NCI-H1048 (cell line): ENCODE measurements at places on chromosomes 4 and X.

GRCh38 chrX:47235691-47236103 is 2.9 kb downstream of the USP11 start:
- DNase-seq, result no peak

- no peak for DNase-seq
Observed at GRCh38 chr4:139508581-139509237, 47.3 kb downstream of the SETD7 start.

DNA sequence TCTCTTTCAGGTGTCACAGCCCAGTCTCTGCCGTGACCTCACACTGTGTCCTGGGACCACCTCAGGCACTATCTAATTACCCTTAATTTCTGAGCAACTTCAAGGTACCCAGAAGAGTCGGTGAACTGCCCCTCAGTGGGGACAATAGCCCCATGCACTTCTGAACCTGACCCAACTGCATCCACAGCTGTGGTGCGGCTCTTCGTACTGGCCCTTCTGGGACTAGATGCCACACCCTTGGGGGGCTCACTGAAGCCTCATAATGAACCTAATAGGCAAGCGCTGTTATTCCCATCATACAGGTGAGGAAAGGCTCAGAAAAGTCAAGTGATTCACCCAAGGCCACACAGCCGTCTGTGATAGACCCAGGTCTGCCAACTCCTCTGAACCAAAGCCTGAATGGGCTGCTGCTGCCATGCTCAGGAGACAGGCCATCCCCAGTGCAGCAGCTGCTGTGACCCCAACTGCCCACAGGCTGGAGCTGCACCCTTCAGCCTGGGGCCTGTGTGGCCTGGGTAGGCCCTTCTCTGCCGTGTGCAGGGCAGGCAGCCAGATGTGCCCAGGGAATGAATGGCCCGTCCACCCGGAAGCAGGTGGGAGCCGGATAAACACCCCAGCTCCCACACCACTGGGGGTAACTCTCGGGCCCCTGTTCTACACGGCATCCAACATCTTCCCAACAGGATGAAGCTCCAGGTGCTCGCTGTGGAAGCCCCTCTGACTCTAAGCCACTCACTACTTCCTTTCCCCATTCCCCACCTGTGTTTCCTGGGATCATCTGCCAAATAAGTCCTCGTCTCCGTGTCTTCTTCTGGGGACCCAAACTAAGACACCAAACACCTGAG is 35.9 kb downstream of the HMX1 start:
- DNase-seq, result no peak

DNA sequence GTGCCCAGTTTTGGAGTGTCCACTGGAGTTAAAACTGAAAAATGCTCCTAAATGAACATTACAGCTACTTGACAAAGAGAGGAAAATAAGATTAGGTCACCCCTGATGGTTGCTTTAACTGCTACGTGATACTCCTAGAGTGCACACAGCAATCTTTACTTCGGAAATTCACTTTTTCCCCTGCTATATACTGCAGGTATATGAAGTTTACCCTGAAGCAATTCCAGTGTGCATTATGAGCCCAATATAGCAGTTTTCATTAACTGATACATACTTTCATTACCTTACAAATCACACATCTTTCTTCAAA is 773 bp upstream of the ZNF827 start:
- DNase-seq, result no peak

GRCh38 chr4:7938609-7939376 is 868 bp downstream of the AFAP1 start:
- DNase-seq, result no peak

DNA sequence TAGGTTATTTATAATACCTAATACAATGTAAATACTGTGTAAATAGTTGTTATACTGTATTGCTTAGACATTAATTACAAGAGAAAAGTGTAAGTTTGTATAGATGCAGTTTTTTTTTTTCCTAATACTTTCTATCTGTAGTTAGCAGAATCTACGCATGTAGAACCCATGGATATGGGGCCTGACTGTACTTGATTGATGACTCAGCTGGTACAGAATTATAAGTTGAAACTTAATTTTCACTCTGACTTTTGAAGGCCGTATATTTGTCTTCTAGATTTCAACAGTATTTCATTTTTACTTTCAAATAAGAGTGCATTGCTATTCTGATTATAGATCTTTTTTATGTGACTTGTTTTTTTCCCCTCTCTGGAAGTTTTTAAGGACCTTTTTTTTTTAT is 30.8 kb upstream of the NDUFC1 start:
- DNase-seq, result no peak

DNA sequence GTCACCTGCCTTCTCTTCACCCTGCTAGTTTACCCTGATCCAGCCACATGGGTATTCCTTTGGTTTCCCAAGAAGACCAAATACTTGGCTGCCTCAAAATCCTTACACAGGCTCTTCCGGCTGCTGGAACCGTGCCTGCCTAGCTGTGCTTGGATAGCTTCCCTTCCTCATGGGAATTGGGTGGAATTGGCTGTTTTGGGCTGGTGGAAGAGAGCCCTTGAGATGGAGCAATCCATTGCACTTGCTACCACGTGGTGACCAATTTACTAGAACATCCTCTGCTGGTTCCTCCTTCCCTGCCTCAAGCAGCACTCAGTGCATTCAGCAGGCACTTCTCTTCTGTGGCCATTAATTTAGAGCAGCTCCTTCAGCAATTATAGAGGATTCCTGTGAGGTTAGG is 119.3 kb upstream of the AP1S2 start:
- DNase-seq, result no peak

DNA sequence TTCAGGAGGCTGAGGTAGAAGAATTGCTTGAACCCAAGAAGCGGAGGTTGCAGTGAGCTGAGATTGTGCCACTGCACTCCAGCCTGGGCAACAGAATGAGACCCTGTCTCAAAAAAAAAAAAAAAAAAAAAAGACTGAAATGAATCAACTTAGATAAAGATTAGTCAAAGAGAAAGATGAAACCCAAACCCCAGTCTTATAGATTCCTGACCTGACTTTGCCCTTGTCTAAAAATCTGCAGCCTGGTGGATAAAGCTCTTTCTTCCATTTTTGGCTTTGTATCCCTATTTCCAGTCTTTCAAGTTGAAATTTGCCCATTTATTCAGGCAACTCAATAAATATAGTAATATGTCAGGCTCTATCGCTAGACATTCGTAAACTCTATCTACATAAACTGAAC is 39.3 kb upstream of the SPINK2 start:
- DNase-seq, result no peak

- DNase-seq, result no peak
Observed at GRCh38 chr4:99324979-99325378, 3.8 kb upstream of the ADH1B start.

DNA sequence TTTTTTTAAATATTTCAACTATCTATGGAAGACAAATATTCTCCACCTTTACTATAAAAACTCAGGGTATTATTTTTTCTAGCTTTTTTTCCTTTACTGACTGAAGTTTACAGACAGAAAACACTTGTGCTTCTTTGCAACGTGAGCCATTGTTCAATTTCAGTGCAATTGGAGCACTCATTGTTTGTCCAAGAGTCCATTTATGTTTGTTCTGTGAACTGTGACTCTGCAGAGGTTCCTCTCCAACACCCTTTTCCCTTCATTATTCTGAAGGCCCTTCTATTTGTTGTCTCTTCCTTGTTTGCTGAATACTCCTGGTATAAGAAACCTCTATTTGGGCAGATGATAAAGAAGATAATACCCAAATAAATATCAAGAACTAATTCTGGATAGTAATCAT is 37.4 kb downstream of the DAPP1 start:
- no peak for DNase-seq

DNA sequence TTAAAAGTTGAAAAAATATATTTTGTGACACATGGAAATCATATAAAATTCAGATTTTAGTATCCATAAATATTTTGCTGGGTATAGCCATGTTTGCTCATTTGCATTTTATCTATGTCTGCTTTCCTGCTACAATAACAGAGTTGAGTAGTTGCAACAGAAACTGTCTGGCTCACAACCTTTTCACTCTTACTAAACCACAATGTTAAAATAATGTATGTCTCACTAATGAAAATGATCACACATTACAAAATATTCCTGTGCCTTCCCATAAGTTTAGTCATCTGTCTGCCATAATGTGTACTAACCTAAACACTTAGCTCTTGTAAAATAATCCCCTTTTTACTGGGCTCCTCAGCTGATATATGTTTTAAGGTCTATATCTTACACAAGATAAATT is 174.0 kb upstream of the PRPS2 start:
- DNase-seq, result no peak

GRCh38 chr4:175376287-175376977 is 435.6 kb downstream of the GPM6A start:
- no peak for DNase-seq

DNA sequence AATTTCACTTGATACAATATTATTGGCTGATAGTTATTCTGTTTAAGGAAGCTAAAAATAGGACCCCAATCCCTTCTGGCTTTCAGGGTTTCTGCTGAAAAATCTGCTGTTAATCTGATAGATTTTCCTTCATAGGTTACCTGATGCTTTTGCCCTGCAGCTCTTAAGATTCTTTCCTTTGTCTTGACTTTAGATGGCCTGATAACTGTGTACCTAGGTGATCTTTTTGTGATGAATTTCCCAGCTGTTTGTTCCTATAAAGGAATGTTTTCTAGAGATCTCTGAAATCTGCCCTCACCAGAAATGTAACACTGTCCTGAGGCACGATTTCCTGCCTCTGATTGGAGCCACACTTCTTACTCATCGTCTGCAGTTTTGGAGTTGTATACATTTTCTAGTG is 69.4 kb upstream of the PRDM5 start:
- DNase-seq, result no peak

DNA sequence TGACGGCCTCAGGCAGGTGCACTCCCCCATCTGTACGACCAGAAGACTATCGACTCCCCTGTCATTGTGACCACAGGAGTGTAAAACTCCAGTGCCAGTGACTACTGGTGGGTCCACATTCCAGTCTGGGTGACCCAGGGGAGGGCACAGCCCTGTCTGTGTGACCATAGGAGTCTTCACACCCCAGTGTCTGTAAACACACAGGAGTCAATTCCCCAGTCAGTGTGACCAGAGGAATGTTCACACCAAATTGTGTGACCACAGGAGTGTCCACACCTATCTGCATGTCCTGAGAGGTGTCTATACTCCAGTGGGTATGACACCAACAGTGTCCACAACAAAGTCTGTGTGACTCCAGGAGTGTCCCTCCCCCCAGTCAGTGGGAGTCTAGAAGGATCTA is 12.0 kb downstream of the FTSJ1 start:
- DNase-seq, result no peak

- DNase-seq, result no peak
Observed at GRCh38 chr4:9808077-9808476, 26.6 kb downstream of the DRD5 start.
